ENCODE measurements at places on chromosomes 6 and 20.

DNA sequence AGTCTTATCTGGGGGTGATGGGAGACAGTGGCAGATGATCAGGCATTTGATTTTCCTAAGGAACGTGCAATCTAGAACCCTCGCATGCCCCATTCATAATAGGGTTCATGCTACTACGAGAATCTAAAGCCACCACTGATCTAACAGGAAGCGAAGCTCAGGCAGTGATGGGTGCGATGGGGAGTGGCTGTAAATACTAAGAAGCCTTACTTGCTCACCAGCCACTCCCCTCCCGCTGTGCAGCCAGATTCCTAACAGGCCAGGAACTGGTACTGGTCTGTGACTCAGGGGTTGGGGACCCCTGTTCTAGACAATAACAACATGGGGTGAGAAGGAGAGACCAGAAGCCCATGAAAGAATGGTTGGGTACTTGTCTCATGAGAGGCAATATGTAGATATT is 4.5 kb downstream of the TREML4 start:
- no peak for DNase-seq

GRCh38 chr6:111809766-111810165 is 63.5 kb downstream of the FYN start:
- DNase-seq, result no peak

DNA sequence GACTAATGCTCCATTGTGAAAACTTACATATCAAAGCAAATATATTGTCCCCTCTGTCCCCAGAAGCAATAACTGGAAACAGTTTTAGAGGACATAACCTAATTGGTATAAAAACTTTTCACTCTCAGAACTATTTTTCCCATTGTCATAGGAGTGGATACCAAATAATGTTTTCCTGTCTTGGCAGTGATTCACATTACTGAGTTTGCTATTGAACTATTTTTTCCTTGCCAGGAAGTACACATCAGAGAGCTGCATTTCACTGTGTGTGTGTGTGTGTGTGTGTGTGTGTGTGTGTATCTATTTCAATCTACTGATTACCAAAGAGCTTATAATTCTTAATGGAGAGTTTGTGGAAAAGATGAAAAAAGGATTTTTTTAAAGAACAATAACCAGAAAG is 45.4 kb downstream of the AKAP12 start:
- DNase-seq, result no peak

DNA sequence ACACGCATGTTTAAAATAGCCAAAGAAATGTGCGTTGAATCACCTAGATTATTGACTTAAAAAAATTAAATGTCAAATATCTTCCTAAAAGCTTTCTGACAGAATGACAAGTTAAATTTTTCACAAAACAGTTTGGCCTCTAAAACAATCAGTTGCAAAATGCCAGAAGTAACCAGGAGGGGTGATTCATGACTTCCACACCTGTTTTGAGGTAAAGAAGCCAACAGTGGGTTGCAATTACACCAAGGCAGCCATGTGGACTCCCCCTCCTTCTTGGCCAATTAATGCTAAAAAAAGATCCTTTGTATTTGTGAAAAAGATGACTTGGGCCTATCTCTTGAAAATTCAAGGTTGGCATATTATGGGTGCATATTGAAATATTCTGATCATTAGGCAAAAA is 424.8 kb downstream of the CBLN4 start:
- DNase-seq, result no peak

- no peak for DNase-seq
Measured at GRCh38 chr20:23658336-23658735, 20.6 kb upstream of the CST3 start.

- DNase-seq, result no peak
Measured at GRCh38 chr6:135820340-135820739, 31.2 kb upstream of the PDE7B start.

- DNase-seq, result no peak
Measured at GRCh38 chr20:24095756-24096155, 107.2 kb upstream of the GGTLC1 start.

- no peak for DNase-seq
Measured at GRCh38 chr6:25354078-25354932, 75.1 kb downstream of the CARMIL1 start.

DNA sequence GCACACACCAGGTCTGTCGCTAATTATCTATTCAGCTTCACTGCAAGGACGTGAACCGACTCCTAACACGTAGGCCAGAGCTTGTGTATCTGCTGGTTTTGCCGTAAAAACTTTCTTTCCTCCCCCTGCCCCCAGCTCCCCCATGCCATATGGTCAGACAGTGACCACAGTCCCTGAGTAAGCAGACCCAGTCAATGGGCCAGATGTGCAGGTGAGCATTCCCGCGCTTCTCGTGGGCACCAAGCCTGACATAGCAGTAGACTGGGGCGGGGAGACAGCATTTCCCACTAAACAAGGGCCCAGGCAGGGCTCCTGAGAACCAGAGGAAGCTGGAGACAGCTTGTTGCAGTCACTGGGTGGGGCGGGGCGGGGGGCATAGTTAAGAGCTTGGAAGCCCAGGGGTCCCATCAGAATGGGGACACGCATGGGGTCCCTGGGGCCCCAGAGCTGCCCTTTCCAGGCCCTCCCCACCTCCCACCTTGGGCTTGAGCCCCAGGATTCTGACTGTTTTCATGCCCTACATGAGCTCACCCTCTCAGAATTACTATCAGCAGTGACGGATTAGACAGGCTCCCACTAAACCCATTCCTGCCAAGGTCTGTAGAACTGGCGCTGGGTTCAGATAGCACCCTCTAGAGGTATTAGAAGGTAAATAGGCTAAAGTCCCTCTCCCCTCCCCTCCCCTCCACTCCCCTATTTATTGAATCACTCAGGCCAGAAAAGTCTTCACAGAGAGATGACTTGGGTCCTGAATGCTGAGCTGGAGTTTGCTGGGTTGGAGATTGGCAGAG is 51.8 kb downstream of the CDH26 start:
- no peak for DNase-seq

- DNase-seq, result no peak
Measured at GRCh38 chr6:55047451-55048044, 126.8 kb upstream of the HCRTR2 start.

DNA sequence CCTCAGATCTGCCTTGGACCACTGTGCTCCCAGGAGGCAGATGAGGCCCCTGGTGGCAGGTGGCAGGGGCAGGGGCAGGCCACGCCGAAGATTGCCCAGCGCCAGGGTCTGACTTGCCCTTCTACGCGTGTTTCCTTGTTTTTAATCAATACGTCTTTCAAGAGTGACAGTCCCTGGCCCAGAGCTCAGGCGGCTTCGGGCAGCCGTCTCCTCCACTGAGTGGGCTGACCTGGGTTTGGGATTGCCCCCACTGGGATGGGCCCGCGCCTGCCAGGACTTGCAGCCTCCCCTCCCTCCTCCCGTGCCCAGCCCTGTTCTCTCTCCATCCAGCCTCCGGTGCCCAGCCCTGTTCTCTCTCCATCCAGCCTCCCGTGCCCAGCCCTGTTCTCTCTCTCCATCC is 21.2 kb downstream of the FRMD1 start:
- no peak for DNase-seq

- no peak for DNase-seq
Measured at GRCh38 chr6:155829646-155830045, 374.0 kb upstream of the NOX3 start.

DNA sequence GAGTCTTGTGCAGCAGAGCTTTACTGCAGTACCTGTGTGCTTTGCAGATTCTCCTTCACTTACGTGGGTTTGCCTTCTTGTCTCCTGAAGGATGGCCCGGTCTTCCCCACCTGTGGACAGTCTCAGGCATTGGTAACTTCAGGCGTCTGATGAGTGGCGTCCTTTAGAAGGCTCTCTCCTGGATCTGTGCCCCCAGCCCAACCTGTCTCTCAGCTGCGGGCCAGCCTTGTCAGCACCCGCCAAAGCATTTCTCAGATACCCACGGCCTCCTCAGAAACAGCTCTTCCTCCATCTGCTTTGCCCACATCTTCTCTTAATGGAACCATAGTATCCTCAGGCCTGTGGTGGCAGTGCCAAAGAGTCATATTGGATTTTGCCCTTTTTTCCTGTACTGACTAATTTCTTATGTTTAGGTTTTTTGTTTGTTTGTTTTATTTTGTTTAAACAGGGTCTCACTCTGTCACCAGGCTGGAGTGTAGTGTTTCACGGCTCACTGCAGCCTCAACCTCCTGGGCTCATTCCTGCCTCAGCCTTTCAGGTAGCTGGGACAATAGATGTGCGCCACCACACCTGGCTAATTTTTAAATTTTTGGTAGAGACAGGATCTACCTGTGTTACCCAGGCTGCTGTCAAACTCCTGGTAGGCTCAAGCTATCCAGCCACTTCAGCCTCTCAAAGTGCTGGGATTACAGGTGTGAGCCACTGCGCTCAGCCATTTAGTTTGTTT is 96.6 kb downstream of the ARID1B start:
- no peak for DNase-seq

DNA sequence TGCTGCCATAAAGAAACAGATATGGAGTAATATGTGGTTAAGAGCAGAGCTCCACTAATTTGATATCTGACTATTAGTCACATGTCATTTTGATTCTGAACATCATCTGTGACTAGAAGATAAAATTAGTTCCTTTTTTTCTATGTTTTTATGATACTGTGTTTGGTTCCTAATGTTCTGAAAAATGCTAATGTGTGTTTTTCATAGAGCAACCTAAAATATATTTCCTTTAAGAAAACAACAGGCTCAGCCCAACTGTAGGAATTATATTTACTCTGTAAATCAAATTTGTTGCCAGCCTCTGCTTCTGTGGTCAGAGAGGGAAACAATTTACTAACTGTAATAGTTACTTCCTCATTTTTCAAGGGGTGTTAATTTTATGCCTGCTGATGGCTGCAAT is 33.3 kb upstream of the TXLNB start:
- DNase-seq, result no peak

- no peak for DNase-seq
Measured at GRCh38 chr20:25496165-25496967, 88.9 kb downstream of the GINS1 start.

DNA sequence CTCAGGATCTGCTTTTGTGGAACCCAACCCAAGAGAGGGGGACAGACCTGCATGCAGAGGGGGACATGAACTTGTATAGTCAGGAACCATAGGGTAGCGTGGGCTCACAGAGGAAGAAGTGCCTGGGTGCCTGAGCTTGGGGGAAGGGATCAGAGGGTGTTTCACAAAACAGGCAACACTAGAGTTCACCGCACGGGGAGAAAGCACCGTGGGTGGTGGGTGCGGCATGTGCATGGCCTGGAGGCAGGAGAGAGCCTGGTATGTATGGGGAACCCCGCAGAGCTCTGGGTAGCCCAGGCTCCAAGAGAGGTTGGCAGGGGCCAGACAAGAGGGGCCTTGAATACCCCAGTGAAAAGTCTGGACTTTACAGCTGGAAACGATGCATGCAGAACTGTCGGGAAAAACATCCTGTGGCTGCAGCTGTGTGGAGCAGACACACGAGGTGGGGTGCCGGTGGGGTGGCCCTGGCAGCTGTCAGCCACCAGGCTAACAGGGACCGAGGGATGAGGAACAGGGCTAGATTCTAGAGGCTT is 6.7 kb upstream of the EMILIN3 start:
- DNase-seq, result no peak

All from activated CD8-positive, alpha-beta memory T cell treated with anti-CD3 and anti-CD28 coated beads for 1 hour (primary cell).